Dorsolateral prefrontal cortex (tissue), 122 donors: ENCODE measurements at places on chromosomes 7 and 10.

GRCh38 chr10:7457478-7458316, 46.9 kb upstream of the SFMBT2 start:
- no peak for DNase-seq

GRCh38 chr7:15005672-15006071, 103.1 kb upstream of the DGKB start:
- DNase-seq = no peak

DNA sequence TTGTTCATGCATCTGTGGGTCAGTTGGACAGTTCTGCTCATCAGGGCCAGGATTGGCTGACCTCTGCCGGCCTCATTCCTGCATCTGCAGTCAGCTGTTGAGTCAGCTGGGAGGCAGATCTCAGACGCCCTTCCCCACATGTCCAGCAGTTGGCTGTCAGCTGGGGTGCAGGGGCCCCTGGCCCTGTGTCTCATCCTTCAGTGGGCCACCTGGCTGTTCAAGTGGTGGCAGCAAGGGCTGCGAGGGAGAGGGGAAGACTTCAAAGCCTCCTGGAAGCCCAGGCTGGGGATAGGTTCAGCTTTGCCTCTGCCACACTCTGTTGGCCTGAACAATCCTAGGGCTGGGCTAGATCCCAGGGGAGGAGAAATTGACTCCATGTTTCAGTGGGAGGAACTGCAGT, 33.2 kb downstream of the TACR2 start:
- no peak for DNase-seq

DNA sequence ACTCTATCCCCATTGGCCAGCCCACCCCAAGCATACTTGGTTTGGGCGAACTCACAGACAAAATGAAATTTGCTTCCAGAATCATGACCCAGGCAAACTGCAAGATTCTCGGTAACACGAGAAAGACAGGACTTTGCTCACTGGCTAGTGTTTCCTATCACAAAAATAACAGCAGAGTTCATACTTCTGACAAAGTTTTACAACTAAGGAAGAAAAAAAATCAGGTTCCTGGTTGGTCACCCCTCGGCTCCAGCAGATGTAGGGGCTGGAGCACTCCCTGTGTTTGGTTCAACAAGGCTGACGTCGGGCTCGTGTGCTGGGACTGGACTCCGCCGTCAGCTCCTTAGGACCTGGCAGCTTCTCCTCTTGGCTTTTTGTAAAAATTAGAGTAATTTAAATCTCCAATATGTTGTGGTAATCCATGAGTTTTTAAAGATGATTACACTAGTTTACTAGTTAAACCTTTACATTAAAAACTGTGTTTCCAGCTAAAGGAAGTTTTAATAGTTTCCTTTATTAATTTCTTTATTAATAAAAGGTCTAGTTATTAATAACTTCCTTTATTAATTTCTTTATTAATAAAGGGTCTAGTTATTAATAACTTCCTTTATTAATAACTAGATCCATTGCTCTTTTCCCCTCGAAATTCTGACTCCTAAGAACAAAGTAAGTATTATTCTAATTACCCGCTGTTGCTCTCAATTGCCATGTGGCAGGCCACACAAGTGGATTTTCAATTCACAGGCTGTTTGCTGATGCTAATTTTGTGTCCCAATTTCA, 115.6 kb upstream of the RNF32 start:
- DNase-seq = no peak

DNA sequence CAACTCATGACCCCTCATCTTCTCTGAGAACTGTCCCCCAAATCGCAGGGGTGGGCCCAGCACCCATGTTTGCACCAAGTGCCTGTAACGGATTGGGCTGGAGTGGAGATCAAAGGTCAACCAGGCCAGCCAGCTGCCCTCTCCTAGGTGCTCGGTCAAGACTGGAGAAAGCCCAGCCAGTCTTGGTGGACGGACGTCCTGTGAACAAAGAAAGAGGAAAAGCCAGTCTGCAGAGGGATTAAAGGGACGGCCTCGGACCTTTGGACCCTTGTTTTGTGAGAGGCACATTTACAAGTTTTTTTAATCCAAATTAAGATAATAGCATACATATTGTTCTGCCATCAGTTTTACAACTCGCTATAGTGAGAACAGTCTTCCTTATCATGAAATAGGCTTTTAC, 31.7 kb upstream of the GALNTL5 start:
- DNase-seq = no peak

DNA sequence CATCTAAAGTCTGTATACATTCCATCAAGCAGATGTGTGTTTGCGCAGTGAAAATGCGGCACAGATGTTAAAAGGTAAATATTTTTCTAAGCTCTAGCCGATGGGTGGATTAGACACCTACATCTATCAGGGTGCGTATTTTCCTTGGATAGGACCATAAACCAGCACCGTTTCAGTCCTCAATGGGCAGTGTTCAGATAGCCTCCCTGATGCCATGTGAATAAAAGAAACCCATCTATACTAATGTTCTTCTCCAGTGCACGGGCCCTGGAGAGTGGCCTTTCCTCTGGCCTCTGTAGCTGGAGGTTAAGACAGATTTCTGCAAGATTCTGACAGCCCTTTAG, 103.5 kb downstream of the PARP12 start:
- no peak for DNase-seq

GRCh38 chr10:2119316-2119715, 382.0 kb upstream of the ADARB2 start:
- no peak for DNase-seq

GRCh38 chr7:99699946-99700345, 20.1 kb upstream of the CYP3A5 start:
- DNase-seq = no peak

DNA sequence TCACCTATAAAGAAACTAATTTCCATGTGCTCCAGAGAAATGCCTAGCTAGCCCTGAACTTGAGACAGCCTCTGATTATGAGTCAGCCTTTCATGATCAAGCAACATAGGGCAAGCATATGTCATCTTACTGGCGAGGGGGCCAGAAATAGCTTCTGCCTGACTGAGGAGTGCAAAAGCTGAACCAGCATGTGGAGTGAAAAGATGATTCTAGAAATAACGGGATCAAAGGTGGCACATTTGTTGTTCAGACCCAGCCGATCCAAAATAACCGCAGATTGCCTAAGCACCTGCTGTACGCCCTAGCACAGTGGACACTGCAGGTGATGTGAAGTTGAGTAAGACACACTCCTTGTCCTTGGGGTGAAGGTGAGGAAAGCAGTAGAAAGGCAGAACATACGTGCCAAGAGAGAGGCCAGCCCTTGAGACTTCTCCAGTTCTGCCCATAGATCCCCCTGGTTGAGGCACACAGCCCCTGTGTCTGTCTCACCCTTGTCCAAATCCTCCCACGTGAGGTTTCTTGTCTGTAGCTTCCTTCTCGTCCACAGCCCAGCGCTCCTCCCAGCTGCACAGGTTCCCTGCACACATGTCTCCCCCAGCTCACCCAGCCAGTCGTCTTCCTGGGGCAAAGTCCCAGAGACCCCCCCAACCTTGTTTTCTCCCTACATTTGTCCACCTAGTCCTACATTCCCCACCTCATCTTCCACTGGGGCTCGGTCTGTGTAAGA, 2.8 kb upstream of the BCL7B start:
- DNase-seq = no peak

- no peak for DNase-seq
Measured at GRCh38 chr7:22447008-22447407, 53.0 kb downstream of the STEAP1B start.

DNA sequence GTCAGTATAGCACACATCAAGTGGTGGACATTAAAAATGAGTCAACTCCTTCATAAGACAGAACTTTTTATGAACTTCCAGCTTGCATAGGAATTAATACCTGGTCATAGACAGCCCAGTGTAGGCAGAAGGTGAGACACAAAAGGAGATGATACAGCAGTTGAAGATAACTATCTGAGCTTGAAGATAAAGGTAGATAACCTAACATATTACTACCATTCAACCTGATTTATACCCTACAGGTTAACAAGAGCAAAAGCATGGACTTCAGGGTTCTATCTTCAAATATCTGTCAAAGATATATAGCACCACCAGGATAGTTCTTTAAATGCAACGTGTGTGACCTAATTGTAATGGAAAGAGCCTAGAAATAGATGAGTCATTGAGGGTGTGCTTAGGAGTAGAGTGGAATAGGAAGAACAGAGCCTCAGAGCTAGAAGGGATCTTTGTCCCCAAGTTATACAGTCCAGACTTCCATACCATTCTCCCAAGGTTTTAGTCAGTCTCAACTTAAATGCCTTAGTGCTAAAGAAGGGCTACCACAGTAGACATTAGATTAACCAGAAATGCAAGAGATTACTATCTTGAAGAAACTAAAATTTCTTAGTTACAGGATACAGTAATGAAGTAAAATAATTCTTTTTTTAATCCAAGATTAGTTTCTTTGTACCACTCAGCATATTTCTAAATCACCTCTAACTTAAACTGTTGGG, 9.2 kb downstream of the ZNF800 start:
- no peak for DNase-seq
